Kidney tubule cell (primary cell): ENCODE measurements at places on chromosomes 5 and 9.

- DNase-seq, result peak; percentile 25
Measured at GRCh38 chr5:146877783-146878475, 628 bp downstream of the PPP2R2B start.

- peak; percentile 94 for DNase-seq
Measured at GRCh38 chr9:70954126-70954525, 167.3 kb downstream of the TRPM3 start.

DNA sequence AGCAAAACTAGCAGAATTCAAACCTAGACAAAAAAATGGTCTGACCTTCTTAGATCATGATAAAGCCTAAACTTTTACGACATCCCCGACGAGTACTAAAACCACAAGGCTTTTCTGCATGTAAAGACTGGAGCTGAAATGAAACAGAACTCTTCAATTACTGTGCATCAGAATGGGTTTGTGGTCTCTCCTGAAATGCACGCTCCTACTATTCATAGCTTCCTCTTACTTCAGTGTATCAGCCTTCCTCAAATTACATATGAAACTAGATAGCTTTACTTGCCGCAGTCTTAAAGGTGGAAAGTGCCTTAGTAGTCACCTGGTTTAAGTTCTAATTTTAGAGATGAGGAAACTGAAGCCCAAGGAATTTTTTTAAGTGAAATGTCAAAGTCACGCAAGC lies 24.6 kb upstream of the MED10 start:
- DNase-seq, result no peak

GRCh38 chr9:125984461-125984860 lies 237.3 kb downstream of the PBX3 start:
- DNase-seq, result no peak

DNA sequence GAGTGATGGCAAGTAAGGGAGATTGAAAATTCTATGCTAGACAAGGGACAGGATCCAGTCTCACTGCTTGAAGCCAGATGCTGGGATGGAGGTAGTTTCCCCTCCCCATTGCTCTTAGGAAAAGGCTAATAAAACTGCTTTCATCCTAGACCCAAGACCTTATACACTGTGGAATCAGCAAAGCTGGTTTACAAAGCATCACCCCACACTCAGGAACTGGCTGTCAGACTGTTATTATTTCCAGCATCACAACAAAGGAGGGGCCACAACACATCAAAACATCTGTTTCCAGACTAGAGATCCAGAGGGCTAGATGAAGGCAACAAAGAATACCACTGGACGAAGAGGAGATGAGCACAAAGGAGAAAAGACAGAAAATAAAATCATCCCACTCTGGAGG lies 364.6 kb upstream of the PTGER4 start:
- no peak for DNase-seq

DNA sequence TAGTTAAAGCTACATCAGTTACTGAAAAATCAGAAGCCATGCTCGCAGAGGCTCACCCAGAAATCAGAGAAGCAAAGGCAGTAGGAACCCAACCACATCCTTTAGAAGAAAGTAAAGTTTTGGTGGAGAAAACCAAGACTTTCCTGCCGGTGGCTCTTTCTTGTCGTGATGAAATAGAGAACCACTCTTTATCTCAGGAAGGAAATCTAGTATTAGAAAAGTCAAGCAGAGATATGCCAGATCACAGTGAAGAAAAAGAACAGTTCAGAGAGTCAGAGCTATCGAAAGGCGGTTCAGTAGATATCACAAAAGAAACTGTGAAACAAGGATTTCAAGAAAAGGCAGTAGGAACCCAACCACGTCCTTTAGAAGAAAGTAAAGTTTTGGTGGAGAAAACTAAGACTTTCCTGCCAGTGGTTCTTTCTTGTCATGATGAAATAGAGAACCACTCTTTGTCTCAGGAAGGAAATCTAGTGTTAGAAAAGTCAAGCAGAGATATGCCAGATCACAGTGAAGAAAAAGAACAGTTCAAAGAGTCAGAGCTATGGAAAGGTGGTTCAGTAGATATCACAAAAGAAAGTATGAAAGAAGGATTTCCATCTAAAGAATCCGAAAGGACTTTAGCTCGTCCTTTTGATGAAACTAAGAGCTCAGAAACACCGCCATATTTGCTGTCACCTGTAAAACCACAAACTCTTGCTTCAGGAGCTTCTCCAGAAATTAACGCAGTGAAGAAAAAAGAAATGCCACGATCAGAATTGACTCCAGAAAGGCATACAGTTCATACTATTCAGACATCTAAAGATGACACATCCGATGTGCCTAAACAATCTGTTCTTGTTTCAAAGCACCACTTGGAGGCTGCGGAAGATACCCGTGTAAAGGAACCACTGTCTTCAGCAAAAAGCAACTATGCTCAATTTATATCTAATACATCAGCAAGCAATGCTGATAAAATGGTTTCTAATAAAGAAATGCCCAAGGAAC lies 47.2 kb downstream of the CMYA5 start:
- DNase-seq, result no peak
